Activated CD4-positive, CD25-positive, alpha-beta regulatory T cell treated with anti-CD3 and anti-CD28 coated beads, Interleukin-2, amount 50 U/mL, for 72 hours (primary cell): ENCODE measurements at places on chromosomes 6 and 20.

GRCh38 chr20:54385746-54386145 lies 89.6 kb upstream of the DOK5 start:
- no peak for DNase-seq

- no peak for DNase-seq
Measured at GRCh38 chr20:44073011-44073674, 113.8 kb downstream of the JPH2 start.

DNA sequence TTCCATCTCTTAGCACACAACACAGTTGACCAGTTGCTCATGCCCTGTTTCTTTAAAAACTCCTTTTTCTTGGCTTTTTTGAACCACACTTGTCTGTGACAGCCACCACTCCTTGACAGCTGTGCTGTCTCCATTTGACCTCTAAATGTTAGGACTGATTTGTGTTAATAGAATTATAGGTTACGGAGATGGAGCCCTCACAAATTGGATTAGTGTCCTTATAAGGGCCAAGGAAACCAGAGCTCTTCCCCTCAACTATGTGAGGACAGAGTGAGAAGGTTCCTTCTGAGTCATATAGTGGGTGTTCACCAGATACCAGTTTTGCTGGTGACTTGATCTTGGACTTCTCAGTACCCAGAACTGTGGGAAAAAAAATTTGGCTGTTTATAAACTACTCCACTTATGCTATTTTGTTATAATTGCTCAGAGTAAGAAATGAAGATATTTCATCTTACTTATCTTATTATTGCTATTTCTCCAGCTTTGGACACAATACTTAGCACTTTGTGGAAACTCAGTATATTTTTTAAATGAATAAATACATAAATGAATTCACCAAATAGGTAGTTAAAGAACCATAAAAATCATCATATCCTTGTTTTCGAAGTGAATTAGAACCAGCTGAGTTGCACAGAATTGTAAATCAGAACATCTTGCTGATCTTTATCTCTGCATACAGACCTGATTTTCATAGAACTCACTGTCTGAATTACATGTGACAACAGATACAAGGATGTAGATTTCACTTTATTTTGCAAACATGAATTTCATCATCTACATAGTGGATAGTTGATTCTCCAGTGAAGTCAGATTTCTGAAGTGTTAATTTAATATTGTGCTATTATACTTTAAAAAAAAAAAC lies 598.5 kb upstream of the IRAK1BP1 start:
- DNase-seq: no peak

GRCh38 chr6:47106216-47106615 lies 64.1 kb upstream of the ADGRF1 start:
- no peak for DNase-seq

DNA sequence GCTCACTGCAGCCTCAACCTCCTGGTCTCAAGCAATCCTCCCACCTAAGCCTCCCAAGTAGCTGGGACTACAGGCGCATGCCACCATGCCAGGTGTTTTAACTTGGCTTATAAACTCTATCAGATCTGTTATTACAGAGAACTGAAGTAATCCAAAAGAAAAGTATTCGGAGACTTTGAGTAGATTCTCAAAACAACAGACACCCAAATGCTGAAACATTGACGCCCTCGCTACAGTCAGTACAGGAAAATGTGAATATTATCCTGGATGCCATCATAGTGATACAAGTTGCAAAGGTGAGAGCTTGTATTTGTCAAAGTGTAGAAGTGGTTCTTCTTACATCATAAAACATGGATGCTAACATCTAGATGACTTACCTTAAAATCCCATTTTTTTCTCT lies 108.7 kb upstream of the EDN1 start:
- DNase-seq: no peak

- DNase-seq: no peak
Measured at GRCh38 chr6:89597988-89598387, 40.6 kb downstream of the LYRM2 start.

- no peak for DNase-seq
Measured at GRCh38 chr6:145212813-145213212, 522.5 kb downstream of the EPM2A start.

DNA sequence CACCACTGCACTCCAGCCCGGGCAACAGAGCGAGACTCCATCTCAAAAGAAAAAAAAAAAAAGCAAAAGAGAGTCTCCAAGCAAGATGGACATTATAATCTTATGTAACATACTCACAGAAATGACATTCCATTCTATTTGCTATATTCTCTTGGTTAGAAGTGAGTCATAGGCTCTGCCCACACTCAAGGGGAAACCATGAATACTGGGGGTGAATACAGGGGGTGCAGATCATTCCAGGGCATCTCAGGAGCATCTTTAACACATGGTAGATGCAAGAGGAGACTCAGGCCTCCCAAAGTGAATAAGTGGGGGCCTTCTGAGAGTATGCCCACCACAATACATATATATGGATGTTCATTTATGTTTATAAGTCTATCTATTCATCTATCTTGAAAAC lies 18.3 kb upstream of the RANBP9 start:
- no peak for DNase-seq

DNA sequence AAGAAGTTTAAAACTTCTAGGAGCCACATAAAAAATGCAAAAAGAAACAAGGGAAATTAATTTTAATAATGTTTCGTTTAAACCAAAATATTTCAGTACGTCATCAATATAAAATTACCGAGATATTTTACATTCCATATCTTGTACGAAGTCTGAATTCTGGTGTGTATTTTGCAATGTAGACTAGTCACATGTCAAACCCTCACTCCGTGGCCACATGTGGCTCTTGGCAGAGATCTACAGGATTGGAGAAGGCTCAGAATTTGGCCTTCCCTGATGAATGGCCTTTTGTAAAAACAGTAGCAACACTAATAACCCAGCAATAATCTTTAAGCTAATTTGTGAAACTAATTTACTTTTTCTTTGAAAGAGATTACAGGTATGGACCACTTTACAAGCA lies 217.1 kb downstream of the PRL start:
- DNase-seq: no peak

GRCh38 chr6:43216200-43216599 lies 13.1 kb downstream of the DNPH1 start:
- no peak for DNase-seq
